ENCODE measurements at places on chromosomes 7 and 10.

DNA sequence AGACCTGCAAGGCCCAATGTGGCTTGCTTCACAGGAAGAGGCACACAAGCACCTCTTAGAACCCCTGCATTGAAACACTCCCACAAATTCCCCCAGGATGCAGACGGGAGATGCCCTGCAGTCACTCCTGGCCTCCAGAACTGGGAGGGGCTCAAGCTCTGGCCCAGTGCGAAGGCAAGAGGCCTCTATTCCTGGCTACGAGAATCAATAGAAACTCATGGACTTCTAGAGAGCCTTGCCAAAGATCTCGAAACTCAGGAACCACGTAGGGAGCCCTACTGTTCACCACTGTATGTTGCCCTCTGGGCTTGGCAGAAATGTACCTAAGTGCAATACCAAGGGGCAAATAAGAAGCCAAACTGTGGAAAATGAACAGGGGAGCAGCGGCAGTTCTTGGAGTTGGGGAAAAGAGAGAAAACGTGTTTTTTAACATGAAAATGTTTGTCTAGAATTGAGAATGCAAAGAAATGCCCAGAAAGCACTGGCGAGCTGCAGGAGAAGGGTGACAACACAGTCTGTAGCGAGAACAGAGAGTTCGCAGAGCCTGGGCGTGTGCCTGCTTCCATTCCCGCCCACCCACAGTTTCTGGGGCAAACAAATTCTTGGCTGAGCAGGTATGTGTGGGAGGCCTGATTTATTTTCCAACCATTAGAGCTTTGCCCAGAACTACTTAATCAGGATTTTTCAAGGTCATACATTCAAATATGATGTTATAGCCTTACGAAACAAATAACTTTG lies 260.5 kb upstream of the KLF14 start:
- no peak for DNase-seq

DNA sequence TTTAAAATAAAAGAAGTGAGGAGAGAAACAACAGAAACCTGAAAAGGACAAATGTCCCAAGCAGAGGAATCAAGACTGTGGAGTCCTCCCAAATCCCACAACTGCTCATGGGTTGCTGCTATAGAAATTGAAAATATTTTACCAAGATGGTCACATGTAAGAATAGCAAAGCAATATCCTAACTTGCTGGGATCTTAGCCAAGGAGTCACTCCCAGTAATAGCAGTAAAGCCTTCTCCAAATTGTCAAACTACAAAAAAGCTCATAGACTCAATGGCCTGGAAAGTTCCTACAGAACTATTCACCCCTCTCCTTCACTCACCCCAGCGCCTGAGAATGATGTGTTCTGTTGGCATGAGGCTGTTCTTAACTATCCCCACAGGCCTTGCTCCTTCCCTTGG lies 186.5 kb downstream of the ELMO1 start:
- no peak for DNase-seq

- DNase-seq, result no peak
These were observed 26.1 kb upstream of the BHLHA15 start for GRCh38 chr7:98185101-98185500.

GRCh38 chr7:116629051-116629463 lies 42.9 kb upstream of the MET start:
- peak; percentile 75 for DNase-seq

DNA sequence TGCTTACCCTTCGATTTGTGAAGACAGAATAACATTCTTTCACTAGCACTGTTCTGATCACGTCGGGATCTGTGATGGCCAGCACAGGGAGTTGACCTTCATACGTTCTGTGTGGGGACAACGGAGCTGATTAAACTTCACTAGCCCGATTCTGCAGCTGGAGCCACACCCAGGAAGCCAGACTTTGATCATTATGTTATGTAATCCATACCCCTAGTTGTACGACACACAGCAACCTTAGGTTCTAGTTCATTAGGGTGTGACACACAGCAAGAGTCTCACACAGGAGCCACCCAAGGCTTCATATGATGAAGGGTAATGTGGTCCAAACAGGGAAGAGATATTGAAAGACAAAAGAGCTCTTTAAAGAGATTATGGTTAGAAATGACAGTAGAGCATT lies 7.2 kb downstream of the CYP3A5 start:
- DNase-seq, result no peak

DNA sequence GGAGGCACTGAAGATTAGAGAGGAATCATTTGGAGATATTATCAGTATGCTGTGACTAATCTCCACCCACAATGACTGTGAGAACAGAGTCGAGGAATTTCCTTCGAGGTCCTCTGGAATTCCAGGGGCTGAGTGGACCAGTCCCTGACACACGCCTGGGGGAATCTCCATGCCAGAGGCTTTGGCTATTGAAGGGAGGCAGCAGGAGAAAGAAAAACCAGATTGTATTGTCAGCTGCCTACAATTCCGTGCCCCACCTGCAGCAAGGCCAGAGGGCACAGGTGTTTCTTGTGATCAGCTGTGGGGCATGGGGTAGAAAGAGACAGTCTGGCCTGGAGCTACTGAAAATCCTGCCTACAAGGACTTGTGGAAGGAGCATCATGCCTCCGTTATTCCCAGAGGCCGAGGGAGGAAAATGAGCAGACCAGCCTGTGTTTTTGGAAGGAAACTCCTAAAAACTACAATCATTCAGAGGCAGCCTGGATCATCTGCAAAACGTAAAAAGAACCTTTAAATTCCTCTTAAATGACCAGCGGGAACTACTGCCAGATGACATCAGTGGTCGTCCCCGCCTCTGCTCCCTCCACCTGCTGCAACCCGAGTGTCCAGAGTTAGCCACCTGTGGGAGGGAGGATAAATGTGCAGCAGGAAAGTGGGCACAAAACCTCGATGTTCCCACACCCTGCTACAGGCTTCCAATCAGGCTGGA lies 25.4 kb upstream of the ANK3 start:
- peak; percentile 83 for DNase-seq

DNA sequence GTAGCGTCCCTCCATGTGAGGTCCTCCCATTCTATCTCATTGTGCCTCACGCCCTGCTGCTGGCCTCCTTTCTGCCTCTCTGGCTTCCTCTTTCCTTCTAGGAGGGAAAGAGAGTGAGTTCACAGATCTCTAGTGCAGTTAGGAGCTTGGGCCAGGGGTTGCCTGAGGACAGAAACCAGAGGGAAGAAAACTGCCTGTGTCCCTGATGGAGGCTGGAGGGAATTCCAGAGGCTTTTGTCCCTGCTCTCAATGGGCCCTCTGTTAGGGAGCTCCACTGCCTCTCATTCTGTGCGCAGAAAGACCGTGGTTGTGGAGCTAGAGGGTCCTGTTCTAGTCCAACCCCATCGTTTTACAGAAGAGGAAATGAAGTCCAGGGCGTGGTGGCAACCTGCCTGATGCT lies 4.6 kb downstream of the MARVELD1 start:
- DNase-seq, result no peak

DNA sequence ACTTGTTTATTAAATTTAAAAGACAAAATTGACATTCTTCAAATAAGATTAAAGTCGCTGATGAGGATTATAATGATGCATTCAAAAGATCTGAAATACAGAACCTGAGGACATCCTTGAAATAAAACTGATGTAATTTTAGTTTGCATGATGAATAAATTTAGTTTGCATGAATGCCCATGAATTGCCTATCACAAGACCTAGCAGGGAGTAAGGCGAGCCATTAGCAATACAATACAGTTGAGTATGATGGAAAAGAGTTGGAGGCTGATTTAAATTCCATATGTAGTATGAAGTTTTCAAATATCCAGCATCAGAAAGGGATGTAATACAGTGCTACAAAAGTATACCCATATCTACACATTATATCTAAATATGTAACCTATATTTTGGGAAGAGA lies 321.3 kb downstream of the CACNA2D1 start:
- no peak for DNase-seq

Data from kidney epithelial cell (primary cell).